Left hindlimb (tissue), 1 donor: ENCODE measurements at places on chromosomes 16 and 17.

DNA sequence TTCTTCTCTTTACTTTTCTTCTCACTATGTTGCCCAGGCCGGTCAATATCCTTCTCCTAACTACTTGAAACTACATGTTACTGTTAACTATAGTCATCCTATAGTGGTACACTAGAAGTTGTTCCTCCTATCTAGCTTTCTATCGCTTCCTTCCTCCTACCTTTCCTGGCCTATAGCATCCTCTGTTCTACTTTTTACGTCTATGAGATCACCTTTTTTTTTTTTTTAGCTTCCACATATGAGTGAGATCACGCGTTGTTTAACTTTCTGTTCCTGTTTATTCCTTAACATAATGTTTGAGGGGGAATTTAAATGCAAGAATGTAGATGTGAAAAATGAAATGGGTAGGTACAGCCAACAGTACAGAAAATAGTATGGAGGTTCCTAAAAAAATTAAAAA is 30.5 kb upstream of the YPEL2 start:
- no peak for DNase-seq

- no peak for DNase-seq
Observed at GRCh38 chr17:16374146-16374938, 6.5 kb upstream of the UBB start.

- DNase-seq: no peak
Observed at GRCh38 chr16:54340531-54340930, 53.9 kb upstream of the IRX3 start.

GRCh38 chr17:80960037-80960796 is 31.4 kb upstream of the CHMP6 start:
- no peak for DNase-seq

GRCh38 chr17:70137451-70138230 is 31.7 kb upstream of the KCNJ2 start:
- no peak for DNase-seq

DNA sequence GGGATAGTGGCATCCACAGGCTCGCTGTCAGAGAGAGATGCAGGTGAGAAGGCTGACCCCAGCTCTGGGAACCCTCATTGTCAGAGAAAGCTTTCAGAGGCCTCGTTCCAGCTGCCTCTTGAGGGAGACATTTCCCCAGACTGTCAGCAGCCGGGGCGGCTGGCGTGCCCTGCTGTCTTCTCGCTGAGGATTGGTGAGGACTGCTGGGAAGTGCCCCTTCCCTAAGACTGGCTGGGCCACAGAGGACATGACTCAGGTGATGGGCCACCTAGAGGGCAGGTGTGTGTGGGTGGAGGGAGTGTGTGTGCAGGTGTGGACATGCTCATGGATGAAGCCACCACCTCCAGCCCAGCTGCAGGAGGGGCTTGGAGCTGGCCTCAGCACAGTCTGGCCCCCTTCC is 25.3 kb downstream of the SPACA3 start:
- no peak for DNase-seq

DNA sequence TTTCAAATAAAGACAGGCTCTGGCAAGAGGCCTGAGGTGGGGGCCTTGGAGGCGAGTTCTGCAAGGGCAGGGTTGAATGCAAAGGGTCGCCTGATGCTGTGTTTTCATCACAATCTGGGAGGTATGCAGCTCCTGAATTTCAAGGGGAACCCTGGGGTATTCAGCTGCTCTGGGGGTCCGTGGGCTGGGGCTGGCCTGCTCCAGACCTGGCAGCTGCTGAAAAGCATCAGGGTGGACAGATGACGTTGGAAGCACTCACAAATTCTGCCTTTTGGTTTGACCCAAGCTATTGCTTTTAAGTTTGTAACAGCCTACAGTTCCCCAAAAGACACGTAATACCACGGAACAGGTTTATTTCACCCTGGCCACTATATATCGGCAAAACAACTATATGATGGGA is 1.3 kb downstream of the DNAH17 start:
- DNase-seq: no peak

DNA sequence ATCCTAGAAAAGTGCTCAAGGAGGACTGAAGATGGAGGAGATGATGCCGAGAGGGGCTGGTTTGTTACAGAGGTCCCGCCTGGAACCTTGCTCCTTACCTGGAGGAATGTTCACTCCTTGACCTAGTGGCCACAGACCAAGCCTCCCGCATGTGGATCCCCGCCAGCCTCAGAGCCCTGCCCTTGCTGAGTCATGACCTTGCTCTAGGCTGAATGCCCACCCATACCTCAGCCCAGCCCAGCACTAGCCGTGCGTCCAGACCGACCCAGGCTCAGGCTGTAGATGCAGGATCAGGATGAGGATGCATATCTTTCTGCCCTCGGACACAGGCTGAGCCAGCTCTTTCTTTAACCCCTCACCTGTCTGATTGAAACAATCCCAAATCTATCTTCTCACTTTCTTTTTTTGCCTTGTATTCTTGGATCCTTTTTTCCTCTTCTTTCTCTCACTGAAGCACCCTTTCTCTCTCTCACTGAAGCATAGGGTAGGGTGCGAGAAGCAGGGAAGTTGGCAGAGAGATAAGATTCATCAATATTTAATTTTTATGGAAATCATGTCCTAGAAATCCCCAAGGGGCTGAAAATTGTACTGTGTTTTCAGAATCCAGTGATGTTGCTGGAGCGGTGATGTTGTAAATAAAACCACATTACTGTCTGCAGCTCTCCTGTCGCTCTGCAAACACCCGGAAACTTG is 34.9 kb downstream of the WSCD1 start:
- no peak for DNase-seq

- DNase-seq: peak; percentile 72
Observed at GRCh38 chr17:352421-353212, at the start of gene RPH3AL. Gene RPH3AL, minus strand, starts transcription at chr17:352807. Its CDS starts 25,264 bp downstream, at chr17:327543.

GRCh38 chr16:50635505-50636392 is 45.4 kb downstream of the SNX20 start:
- no peak for DNase-seq

DNA sequence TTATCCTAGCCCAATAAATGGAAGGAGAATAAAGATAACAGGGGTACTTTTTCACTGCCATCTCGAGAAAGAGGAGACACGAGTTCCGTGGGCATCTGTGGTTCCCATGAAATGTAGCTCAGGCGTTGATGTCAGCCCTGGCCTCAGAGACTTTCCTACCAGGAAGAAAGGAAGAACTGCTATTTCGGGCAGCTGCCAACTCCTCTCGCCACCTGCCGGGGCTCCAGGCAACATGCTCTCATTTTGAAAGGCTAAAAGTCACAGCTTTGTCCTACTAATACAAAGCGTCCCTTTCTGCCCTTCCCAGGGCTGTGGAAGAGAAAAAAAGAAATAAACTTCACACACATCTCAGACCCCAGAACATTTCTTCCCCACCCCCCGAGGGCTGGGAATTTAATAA is 65.8 kb downstream of the DHRS7C start:
- no peak for DNase-seq

- no peak for DNase-seq
Observed at GRCh38 chr17:41064301-41064700, 1.4 kb downstream of the KRTAP2-4 start.

DNA sequence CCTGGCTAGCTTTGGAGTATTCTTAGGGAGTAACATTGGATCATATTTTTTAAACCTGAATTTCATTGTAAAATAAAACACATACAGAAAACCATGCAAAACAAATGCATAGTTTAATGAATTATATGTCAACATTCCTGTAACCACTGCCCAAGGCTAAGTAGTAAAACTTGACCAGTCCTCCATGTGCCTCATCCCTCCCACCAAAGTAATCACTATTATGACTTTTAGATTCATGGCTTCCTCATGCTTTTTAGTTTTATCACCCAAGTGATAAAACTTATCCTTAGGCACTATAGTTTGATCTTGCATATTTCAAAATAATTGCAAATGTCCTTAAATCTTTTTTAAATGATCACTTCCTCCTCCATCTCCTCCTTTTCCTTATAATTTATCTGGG is 20.4 kb downstream of the PRKCA start:
- DNase-seq: no peak

GRCh38 chr16:57039148-57039812 is 49.9 kb downstream of the NLRC5 start:
- DNase-seq: no peak

DNA sequence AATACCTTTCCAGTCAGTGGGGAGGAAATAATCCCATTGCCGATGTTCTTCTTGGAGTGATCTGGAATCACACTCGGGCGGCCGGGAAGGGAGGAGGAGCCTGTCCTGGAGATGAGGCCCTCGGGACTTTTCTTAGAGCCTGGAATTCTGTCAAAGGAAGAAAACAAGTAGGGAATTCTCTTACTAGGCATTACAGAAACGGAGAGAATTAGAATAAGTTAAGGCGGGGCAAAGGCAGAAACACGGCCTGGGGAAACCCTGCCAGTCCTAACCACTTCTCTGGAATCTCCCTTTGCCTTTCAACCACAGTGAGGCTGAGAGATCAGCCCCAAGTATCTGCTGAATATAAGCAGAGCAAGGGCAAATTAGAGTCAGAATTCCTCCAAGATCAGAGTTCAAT is 27.8 kb downstream of the USP36 start:
- DNase-seq: no peak

DNA sequence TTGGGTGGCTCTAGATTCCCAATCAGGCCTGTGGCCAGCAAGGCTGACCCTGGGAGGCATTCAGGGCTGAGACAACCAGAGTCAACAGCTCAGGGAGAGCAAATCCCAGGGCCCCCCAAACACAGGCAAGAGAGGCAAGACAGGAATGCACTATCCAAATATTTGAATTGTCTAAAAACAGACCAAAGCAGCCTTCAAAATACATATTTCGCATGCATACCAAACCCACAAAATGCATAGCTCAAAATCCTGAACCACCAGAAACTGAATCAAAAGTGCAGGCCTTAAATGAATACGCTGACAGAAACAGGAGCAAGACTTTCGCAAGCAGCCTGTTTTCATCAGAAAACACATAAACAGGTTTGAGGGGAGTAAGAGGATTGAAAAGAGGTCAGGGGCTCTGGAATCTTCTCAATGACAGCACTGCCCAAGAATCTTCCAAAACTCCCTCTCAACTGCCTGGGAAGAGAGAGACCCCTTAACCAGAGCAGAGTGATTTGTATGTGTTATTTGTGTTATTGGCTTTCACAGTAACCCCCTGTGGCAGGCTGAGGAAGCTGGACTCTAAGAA is 213.6 kb upstream of the CDH5 start:
- DNase-seq: peak; percentile 63

DNA sequence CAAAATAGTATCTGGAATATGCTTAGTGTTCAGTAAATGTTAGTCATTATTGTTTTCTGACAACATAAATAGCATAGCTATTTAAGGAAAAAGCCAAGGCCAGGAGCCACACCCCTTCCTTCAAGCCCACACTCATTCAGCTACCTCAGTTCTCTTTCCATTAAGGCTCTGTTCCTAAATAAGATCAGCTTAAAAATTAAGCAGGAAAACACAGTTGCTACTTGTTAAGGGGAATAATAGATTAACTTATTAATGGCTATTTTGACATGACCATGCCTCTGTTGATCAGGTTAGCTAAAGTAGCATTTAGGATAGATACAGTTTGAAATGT is 158.1 kb downstream of the CHD9 start:
- DNase-seq: no peak

- no peak for DNase-seq
Observed at GRCh38 chr16:58859958-58860669, 126.0 kb upstream of the GOT2 start.

DNA sequence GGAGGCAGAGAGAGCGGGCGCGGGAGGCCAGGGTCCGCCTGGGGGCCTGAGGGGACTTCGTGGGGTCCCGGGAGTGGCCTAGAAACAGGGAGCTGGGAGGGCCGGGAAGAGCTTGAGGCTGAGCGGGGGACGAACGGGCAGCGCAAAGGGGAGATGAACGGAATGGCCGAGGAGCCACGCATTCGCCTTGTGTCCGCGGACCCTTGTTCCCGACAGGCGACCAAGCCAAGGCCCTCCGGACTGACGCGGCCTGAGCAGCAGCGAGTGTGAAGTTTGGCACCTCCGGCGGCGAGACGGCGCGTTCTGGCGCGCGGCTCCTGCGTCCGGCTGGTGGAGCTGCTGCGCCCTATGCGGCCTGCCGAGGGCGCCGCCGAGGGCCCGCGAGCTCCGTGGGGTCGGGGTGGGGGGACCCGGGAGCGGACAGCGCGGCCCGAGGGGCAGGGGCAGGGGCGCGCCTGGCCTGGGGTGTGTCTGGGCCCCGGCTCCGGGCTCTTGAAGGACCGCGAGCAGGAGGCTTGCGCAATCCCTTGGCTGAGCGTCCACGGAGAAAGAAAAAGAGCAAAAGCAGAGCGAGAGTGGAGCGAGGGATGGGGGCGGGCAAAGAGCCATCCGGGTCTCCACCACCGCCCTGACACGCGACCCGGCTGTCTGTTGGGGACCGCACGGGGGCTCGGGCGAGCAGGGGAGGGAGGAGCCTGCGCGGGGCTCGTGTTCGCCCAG is 1.2 kb upstream of the CBX4 start:
- peak; percentile 68 for DNase-seq

DNA sequence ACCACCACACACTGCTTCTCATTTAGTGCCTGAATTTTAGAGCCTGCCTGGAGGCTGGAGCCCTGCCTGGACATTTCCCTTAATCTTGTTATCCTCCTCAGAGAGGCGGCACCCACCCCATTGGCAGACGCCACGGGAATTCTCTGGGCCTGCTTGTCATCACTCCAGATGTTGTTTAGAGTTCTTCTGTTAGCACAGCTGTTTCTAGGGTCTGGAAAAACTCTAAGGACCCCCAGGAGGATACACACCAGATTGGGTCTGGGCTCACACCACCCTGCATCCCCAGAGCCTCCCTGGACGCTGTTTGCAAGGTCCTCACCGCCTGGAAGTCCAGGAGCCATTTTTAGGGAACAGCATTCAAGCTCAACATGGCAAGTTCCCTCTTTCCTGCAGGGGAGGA is 565 bp upstream of the XAF1 start:
- no peak for DNase-seq

DNA sequence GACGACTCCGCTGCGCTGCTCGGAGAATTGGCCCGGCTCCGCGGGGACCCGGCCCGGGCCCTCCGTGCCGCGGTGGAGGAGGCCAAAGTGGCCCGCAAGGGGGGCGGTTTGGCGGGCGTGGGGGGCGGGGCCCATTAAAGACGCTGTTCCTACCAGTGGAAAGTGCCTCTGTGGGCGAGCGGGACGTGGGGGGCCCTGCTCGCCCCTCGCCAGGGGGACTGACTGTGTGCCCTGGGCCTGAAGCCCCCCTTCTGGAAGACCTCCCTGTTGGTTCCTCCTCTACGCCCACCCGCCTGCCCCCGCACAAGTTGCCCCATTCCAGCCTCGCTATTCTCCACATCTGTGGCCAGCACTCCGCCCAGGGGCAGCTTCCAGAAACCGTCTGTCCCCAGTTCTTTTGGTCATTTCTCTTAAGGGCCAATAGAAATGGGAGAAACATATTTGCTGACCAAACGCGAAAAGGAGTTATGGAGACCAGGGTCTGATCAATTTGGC is 1.9 kb upstream of the FGF11 start:
- no peak for DNase-seq

- DNase-seq: no peak
Observed at GRCh38 chr17:71801301-71801700, 319.5 kb upstream of the SOX9 start.

GRCh38 chr17:18102640-18103039 is 5.9 kb upstream of the MYO15A start:
- no peak for DNase-seq

- DNase-seq: no peak
Observed at GRCh38 chr16:88705801-88706228, 393 bp downstream of the RNF166 start.
